Right lobe of liver (tissue), 6 donors: ENCODE measurements at places on chromosomes 6 and 20. TPM values are rescaled to one million over a fixed set of nuclear protein-coding genes. Genes with fewer than 3 reads are reported as not detected.

- H3K36me3 ChIP-seq, result no peaks in the 10 kb centered on the region
- no peak for DNase-seq
- H3K27ac ChIP-seq, result no peak overlapping the region
- no peaks in the 10 kb centered on the region for H3K4me1 ChIP-seq
These were observed 449.8 kb downstream of the HACE1 start for GRCh38 chr6:104409913-104410312.

GRCh38 chr20:11895861-11896387 lies 21.8 kb upstream of the BTBD3 start:
- no peaks in the 10 kb centered on the region for H3K36me3 ChIP-seq
- DNase-seq, result no peak
- no peak overlapping the region for H3K27ac ChIP-seq
- no peaks in the 10 kb centered on the region for H3K27me3 ChIP-seq

Gene ROS1
- total RNA-seq, result not detected

DNA sequence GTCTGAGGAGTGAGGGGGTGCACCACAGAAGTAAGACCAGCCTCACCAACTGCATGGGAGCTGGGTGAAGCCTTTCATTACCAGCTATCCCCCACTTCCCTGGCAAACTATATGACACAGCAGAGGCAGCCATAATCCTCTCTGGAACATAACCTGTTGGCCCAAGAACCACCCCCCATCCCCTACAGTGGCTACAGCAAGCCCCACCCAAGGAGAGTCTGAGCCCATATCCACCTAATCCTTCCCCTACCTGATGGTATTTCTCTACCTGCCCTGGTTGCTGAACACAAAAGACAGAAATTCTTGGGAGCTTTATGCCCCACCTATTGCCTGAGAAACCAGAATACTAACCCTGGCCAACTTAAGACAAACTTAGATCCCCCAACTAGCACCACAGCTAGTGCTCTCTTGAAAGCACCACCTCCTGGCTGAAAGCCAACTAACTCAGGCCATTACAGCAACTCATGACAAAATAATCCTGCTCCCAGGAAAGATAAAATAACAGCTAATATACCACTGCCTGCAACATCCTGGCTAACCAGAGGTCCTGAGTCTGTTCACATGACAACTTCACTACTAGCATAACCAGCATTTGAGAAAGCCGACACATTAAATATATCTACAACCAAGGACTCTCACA lies 11.2 kb downstream of the RNGTT start:
- H3K27me3 ChIP-seq, result no peaks in the 10 kb centered on the region
- no peak overlapping the region for H3K4me3 ChIP-seq
- no peaks in the 10 kb centered on the region for H3K4me1 ChIP-seq
- no peak for DNase-seq
- no peaks in the 10 kb centered on the region for H3K36me3 ChIP-seq

DNA sequence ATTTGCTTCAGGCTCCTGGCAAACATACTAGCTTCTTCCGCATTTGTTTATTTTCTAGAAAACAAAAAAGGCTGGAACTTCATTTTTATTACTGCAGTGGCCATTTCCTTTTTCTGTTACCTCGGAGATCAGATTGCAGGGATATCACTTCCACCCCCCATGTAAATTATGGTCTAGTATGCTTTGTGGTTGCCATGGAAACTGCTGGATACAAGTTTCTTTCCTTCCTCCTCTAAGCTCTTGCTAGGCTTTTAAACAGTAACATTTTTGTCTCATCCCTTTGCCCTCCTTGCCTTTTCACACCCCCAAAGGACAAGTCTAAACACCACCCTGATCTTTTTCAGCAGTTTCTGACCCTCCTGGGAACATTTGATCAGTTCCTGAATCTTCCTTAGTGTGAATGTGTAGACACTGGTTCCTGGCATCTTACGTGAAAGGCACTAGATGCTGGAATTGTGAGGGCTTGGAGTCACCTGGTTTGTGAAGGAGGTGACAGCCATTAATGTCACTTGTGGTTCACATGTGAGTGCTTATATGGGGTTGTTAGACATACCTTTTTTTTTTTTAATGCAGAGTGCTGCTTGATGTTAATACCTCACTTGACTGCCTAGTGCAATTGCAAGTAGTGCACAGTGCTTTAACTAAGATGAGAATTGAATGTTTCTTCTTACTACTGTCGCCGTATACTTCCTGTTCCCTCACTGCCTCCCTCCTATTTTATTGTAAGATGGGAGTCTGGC lies 181.6 kb downstream of the JARID2 start:
- no peak overlapping the region for H3K4me3 ChIP-seq
- no peak overlapping the region for H3K27ac ChIP-seq
- peaks cover 39% of the 10 kb centered on the region for H3K4me1 ChIP-seq
- no peak for DNase-seq
- no peaks in the 10 kb centered on the region for H3K36me3 ChIP-seq
- H3K27me3 ChIP-seq, result no peaks in the 10 kb centered on the region

DNA sequence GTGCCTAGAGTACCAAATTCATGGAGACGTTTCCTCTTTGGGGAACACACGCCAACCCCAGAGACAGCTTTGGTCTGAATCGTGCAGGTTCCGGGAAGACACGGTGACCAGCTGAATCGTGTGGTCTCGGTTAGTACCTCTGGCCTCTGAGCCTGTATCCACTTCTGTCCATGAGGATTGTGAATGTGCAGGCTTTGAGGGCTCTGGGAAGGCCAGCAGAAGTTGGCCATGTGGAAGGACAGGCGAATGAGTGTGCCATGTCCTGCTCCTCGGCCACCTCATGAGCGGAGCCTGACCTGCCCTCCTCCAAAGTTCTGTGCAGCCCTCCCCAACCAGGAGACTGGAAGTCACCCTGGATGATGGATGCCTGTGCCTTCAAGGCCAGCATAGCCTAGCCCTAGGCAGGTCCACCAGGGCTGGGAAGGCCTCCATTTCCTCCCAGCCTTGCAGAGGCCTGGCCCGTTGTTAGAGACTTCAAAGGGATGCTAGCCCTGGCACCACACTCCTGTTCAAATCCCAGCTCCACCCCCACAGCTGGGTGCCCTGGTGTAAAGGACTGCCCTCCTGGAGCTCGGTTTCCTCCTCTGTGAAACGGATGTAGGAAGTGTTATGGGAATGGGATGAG lies 1.7 kb upstream of the TMEM74B start:
- H3K27ac ChIP-seq, result no peak overlapping the region
- H3K36me3 ChIP-seq, result no peaks in the 10 kb centered on the region
- no peaks in the 10 kb centered on the region for H3K27me3 ChIP-seq
- DNase-seq, result no peak
- H3K4me3 ChIP-seq, result no peak overlapping the region

Gene ADAM33
- 0.47 TPM for total RNA-seq

Gene HLA-DMA
- 10.6 TPM for total RNA-seq

DNA sequence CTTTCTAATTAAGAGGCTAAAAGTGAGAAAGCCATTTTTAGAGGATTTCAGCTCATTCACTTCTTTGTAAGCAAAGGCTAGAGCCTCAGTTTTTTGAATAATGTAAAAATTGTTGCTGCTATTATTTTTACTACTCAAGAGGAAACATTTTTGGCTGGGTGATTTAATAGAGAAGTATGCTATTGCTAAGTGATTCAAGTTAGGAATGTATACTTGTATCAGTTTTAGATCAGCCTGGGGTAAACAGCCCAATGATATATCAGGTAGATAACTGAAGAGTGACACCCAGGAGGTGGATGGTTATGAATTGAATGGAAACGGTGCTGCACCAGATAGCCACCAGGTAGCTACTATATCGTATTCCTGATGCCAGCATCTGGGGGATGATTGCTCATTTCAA lies 9.2 kb downstream of the QKI start:
- H3K4me1 ChIP-seq, result peaks cover 3% of the 10 kb centered on the region
- no peak for DNase-seq
- H3K27ac ChIP-seq, result peak overlapping the region; percentile 21
- H3K36me3 ChIP-seq, result no peaks in the 10 kb centered on the region
- H3K27me3 ChIP-seq, result no peaks in the 10 kb centered on the region
